CD4-positive, alpha-beta T cell treated with Interleukin-1 beta for 1 hour (primary cell): ENCODE measurements at places on chromosomes 6 and 20.

- no peak for DNase-seq
These were observed 101.9 kb downstream of the LRFN2 start for GRCh38 chr6:40485300-40485699.

GRCh38 chr6:90178384-90178855 lies 118.2 kb downstream of the BACH2 start:
- DNase-seq, result no peak

DNA sequence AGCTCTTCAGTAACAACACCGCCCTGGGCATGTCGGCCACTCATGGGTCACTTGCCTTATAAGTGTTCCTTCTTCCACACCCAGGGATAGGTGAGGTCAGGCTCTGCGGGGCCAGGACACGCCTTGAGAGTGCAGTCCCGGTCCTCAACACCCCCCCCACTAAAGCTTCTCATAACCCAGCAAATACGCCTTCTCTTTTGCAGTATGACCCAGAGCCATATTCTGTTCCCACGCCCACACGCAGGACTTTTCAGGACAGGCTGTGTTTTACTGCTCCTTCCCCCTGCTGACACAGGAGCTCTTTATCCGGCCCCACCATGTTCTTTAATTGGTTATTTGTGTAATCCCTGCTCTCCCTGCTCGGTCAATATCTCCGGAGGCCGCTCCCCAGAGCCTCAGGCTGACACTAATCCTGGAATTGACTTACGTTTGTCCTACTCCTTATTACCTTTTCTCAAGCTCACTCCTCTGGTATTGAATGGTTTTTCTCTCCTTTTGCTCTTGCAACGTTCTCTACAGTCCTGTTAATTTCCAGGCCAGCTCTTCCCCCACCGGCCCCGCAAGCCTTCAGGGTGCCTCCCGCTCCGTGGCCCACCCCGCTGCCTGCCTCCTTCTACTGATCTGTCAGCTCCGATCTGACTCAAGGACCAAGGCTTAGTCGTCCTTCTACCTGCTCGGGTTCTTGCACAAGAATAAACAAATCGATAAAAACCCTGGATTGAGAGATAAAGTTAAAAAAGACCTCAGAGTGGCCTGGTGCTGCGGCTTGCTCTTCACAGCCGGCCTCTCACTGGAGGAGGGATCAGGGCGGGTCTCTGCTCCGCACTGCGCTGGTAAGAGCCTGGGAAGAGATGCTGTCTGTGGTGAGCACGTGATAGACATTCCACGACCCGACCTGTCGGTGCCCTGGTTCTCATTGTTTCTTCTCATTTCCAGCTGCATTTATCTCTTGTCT lies 357.5 kb downstream of the ZFAND3 start:
- no peak for DNase-seq

GRCh38 chr6:87663434-87663833 lies 38.6 kb downstream of the AKIRIN2 start:
- DNase-seq, result no peak

DNA sequence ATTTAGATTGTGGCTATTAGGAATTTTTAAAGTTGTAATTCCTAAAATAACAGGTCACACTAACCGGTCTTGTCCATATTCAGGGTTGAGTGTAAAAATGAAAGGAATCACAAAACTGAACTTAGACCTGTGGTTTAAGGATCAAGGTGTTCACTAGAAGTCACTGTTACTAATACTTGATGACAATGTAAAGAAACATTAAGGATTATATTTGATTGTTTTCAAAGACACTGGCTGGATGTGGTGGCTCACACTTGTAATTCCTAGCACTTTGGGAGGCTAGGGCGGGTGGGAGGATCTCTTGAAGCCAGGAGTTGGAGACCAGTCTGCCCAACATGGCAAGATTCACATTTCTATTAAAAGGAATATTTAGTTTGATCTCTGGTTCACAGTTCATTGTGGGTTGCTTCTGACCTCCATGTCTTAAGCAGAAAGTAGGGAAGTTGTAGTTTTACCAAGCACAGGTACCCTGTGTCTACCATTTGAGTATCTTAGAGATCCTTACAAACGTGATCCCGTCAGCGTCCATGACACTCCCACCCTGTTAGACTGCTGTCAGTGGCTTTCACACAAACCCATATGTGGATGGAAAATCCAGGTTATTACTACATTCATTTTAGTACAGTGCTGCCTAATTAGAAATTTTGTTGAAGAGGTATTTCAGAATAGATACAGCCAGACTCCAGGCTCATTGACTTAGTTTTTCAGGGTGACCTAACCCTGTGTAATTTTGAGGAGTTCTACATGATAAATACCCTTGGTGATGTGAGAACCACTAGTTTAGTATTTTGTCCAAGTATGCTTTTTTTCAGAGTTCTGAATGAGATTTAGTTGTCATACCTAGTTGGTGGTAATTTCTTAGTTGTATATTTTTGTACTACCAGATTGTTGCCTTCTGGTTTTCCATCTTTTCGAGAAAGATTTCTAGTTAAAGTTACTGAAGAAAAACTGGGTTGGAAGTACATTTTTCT lies 10.2 kb downstream of the SRSF3 start:
- no peak for DNase-seq

GRCh38 chr6:152458648-152459644 lies 178.2 kb downstream of the SYNE1 start:
- no peak for DNase-seq
